Stimulated activated CD8-positive, alpha-beta memory T cell treated with anti-CD3 and anti-CD28 coated beads, Interleukin-7, amount 100 ng/mL, for 1 hour (primary cell): ENCODE measurements at places on chromosomes 1 and 21.

DNA sequence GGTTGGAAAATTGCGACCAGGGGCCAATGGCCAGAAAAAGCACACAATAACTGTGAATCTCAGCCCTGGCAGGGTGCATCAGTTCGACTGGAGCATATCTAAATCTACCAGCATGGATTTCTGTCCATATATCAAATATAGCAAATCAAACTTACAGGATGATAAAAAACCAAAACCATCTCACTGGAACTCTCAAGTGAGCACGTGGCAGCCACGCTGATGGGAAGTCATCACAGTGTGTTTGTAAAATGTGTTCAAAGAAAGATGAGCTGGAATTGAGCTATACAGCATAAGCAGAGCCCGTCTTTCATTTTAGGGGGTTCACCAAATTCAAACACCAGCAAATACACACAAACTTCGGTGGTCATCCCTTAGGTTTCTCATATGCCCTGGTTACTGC lies 610.1 kb downstream of the AJAP1 start:
- no peak for DNase-seq

- DNase-seq = no peak
These were observed 25.6 kb downstream of the XCL2 start for GRCh38 chr1:168518201-168518689.

DNA sequence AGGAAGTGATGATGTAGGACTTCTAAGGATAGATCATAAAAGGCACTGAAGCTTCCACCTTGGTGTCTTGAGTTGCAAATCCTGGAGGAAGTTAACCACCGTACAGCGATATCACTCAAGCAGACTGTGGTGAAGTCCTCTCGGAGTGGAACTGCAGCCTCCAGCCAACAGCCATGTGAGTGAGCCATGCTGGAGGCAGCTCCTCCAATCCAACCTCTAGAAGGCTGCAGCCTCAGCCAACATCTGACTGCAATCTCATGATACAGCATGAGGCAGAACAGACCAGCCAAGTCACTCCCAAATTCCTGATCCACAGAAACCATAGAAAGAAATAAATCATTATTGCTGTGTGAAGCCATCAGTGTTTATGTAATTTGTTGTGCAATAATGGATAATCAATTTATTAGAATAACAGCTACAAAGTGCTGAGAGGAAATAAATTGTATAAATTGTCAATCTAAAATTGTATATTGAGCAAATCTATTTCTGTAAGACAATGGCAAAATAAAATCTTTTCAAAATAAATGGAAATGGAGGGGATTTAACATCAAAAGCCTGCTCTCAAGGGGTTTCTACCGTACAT lies 65.0 kb downstream of the PRSS38 start:
- DNase-seq = no peak

DNA sequence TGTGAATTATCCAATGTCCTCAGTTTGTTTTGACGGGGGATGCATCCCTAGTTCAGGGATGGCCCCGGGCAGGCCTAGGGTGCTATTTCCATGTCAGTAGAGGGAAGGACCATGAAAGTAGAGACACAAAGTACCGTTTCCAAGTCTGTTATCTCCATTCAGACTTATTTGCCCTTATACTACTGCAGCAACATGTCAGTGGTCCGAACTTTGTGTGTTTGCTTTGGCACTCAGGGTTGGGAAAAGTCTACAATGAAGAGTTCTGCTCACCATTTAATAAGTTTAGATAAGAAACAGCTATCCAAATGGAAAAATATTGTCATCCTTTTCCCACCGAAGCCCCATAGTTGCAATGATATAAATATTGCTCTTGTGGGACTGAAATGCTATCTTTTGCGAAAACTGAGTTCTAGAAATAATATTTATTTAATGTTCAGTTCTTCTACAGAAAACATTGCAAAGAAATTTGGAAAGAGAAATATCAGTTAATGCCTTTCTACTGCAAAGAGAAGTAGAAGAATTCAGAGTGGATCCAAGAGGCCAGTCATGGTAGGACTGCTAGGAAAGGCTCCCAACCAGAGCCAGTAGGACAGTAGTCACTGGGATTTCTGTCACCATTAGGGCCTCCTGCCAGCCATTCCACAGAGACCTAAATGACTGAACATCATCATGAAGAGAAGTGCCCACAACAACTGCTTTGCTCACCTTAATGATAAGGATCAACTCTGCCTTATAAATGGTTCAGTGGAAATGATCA lies 11.5 kb upstream of the AGT start:
- no peak for DNase-seq

GRCh38 chr1:68128157-68128556 lies 77.7 kb upstream of the DIRAS3 start:
- no peak for DNase-seq

- DNase-seq = no peak
These were observed 174.8 kb downstream of the ASTN1 start for GRCh38 chr1:176989754-176990153.

GRCh38 chr1:149963358-149963757 lies 26.7 kb upstream of the MTMR11 start:
- DNase-seq = no peak

DNA sequence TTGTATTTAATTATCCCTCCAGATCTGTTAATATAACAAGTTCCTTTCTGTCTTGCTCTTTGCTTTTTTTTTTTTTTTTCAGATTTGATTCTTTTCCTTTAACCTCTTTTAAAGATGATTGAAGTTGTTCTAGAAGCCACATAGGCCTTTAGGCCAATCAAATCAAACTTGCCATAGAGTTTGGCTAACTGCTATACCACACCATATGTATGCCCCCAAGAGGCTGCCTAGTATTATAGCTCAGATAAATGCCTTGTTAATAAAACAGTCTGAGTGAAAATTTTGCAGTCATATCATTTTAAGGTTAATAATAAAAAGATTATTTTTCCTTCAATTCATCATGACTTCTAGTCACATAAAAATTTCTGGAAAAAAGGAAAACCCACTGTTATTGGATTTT lies 696.0 kb upstream of the CHRM3 start:
- DNase-seq = no peak

GRCh38 chr1:170749549-170749948 lies 85.6 kb downstream of the PRRX1 start:
- DNase-seq = no peak

- no peak for DNase-seq
These were observed 49.0 kb upstream of the MAB21L3 start for GRCh38 chr1:116062201-116062600.

GRCh38 chr1:239805851-239806772 lies 285.6 kb upstream of the FMN2 start:
- no peak for DNase-seq

DNA sequence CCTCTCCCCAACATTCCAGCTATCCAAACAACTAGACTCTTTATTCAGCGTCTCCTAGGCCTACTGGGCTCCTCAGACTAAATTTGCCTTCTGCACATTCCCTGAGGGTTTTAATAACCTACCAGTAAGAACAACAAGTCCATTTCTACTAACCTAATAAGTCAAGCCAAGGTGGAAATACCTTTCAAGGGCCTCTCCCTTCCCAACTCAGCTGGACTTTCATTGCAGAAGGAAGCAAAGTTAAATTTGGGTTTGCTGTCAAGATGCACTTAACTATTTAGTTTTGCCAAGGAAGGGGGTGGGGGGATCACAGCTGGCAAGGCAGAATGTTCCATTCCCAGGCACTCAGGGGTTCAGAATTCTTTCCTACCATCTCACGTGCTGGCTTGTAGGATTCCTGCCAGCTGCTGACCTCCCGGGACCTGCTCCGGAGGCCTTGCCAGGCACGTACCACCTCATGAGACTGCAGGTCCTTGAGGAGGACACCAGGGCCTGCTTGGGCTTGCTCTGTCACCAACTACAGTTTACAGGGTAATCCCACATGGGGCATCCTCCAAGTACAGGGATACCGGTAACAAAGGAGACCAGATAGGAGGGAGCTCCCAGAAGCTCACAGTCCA lies 29.8 kb downstream of the SLC30A1 start:
- no peak for DNase-seq

GRCh38 chr1:92730476-92730875 lies 54.4 kb downstream of the EVI5 start:
- DNase-seq = no peak

DNA sequence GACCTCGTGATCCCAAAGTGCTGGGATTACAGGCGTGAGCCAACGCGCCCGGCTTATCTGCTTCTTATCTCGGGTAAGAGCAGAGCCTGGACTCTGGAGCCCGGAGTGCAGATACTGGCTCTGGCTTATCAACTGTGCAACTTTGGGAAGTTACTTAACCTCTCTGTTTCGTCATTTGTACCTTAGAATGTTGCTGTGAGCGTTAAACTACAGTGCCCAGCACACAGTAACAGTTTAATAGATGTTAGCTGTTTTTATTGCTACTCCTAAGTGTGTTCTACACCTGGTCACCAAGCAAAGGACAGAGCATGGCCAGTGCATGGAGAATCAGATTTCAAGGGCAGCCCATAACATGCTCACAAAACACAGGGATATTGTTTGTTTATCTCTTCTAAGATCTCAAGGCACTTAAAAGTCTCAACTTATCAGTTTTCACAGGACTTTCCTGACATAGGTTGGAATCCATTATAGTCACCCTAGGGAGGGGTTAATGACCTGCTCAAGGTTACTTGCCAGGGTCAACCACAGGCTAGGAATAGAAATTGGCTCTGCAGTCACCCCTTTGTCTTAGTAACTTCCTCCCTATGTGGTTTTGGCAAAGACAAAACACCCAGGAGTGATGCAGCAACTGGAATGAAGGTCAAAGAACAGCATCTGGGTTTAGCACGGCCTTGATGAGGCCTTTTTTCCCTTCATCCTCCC lies 22.5 kb upstream of the SRP9 start:
- DNase-seq = no peak

DNA sequence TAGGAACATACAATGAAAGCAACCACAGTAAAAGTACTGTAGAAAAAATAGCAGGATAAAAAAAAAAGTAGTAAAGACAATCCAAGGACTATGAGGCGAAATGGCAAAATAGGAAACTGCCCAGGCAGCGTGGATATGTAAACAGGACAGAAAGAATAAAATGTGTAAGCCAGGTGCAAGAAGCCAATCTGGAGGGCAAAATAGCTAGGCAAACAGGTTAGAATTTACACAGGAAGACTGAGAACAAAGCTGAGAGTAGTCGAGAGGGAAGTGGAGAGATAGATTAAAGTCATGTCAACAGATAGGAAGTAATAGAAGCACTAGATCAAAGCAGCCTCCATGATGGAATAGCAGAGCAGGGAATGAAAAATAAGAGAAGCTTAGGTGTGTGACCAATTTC lies 124.2 kb upstream of the B3GALT2 start:
- no peak for DNase-seq

GRCh38 chr1:178954937-178955336 lies 70.8 kb upstream of the FAM20B start:
- DNase-seq = no peak

DNA sequence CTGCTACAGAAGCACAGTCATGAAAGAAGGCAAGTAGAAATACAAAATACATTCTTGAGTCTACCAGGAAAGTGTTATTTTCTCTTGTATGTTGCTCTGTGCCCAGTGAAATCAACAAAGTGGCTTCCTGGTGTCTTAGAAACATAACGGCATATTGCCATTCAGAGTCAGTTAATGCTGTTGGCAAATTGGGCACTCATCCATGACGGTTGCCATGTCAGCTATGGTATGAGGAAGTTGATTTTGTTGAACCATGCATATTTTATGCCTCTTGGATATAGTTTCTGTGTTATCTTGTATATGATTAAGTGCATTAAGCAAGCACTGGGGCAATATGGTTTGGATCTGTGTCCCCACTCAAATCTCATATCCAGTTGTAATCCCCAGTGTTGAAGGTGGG lies 153.1 kb upstream of the CXADR start:
- DNase-seq = no peak

DNA sequence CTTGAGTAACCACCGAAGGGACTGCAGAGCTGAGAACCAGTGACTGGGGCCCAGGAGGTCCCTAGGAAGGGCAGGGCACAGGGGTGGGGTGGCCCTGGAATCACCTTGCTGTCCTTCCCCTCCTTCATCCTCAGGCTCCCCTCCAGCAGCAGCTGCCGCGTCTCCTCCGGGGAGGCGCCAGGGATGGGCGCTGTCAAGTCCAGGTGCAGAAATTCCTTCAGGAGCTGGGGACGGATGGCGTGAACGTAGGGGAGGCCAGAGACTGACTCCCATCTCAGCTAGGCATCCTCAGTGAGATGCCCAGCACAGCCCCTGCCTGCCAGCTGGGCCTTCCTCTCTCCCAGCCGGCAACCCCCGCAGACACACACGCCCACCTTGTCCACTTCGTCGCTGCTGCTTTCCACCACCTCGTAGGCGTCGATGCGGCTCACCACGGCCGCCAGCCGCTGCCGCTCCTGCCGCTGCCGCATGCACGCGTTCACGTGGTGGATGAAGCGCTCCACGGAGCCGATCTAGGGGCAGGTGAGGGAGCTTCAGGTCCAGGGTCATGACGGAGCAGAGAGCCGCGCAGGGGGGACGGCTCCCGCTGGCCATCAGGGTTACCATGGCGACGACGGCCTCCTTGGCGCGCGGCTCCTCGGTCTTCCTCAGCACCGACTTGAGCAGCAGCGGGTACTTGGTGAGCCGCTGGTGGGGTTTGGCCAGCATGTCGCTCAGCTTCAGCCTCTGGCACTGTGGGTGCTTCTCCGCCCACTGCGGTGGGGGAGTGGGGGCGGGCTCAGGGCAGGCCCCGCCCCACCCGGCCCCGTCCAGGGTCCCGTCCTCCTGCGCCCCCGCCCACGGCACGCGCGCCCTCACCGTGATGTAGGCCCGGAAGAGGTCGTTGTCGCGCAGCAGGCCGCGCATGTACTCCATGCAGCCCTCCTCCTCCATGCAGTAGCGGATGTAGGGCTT lies 4.4 kb upstream of the TNFRSF25 start:
- no peak for DNase-seq

- no peak for DNase-seq
These were observed 36.2 kb downstream of the TLR5 start for GRCh38 chr1:223106856-223107255.

GRCh38 chr1:243345205-243345604 lies 89.4 kb downstream of the SDCCAG8 start:
- no peak for DNase-seq

- no peak for DNase-seq
These were observed 68.3 kb upstream of the KCND3 start for GRCh38 chr1:112057736-112058135.

GRCh38 chr1:244917073-244917670 lies 52.8 kb upstream of the HNRNPU start:
- DNase-seq = no peak

- no peak for DNase-seq
These were observed 46.1 kb downstream of the CAMTA1 start for GRCh38 chr1:6831366-6831765.

GRCh38 chr21:14683063-14683462 lies 136.9 kb upstream of the SAMSN1 start:
- DNase-seq = no peak
